Activated naive CD4-positive, alpha-beta T cell treated with anti-CD3 and anti-CD28 coated beads for 36 hours (primary cell): ENCODE measurements at places on chromosomes 12 and 14. TPM values are rescaled to one million over a fixed set of nuclear protein-coding genes. Genes with fewer than 3 reads are reported as not detected.

The MYH7 gene
- total RNA-seq: not detected

The NYNRIN gene
- total RNA-seq: not detected

The FKBP11 gene
- 59.8 TPM for total RNA-seq

- H3K27me3 ChIP-seq: peaks cover 3% of the 10 kb centered on the region
- no peaks in the 10 kb centered on the region for H3K4me1 ChIP-seq
- no peak overlapping the region for H3K27ac ChIP-seq
- H3K36me3 ChIP-seq: no peaks in the 10 kb centered on the region
- peak; percentile 19 for DNase-seq
These were observed 137.7 kb downstream of the SPTSSA start for GRCh38 chr14:34324363-34324795.

DNA sequence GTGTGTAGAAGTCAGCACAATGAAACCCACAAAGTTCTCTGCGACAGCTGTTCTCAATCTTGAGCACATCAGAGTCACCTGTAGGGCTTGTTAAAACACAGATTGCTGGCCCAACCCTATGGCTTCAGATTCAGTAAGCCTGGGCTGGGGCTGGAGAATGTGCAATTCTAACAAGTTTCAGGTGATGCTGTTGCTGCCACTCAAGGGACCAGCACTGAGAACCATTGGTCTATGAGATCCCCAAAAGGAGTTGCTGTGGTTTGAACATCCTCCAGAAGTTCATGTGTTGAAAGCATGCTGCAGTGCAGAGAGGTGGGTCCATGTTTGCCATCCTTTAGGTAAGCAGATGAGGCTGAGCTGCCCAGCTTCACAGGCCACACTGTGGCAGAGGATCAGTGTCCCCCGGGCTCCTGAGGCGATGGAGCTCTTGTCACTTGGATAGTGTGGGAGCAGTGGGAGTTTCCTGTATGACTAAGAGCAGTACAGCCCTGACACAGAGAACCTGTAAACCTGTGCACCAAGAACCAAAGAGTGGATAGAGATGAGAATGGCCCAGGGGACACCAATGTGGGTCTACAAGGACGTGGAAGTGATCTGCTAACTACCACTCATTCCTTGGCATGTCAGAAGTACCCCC is 8.0 kb upstream of the RTRAF start:
- H3K36me3 ChIP-seq: no peaks in the 10 kb centered on the region
- H3K27me3 ChIP-seq: no peaks in the 10 kb centered on the region
- H3K27ac ChIP-seq: no peak overlapping the region
- no peak overlapping the region for H3K4me3 ChIP-seq

DNA sequence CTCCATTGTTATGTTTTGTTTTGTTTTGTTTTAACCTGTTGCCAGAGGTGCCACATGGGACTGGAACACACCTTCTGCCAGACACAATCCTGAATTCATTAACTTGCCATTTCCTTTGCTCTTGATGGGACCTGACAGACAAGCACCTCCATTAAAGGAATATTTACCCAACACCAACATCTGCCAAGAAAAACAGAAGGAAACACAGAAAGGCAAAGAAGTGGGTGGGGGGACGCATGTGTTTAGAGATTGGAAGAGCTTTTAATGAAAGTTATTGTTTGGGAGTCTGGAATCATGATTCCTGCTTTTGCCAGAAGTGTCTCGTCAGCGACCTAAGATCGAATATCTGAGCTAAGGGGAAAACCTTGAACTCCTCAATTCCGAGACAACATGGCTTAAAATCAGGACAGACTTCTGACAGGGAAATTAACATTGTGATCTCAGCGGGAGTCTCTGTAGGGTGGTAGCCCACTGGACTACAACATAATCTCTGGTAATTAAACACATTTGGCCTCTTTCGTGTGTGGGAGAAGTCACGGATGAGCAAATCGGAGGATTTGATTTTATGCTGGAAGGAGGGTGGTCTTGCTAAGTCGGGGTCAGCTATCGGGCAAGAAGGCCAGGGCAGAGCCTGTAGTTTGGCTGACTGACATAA is 210.4 kb upstream of the FAR2 start:
- no peaks in the 10 kb centered on the region for H3K4me1 ChIP-seq
- no peaks in the 10 kb centered on the region for H3K36me3 ChIP-seq
- H3K4me3 ChIP-seq: no peak overlapping the region
- H3K27ac ChIP-seq: no peak overlapping the region
- peaks cover 2% of the 10 kb centered on the region for H3K27me3 ChIP-seq
- DNase-seq: no peak

GRCh38 chr14:21070083-21070609 is at the start of gene ARHGEF40:
Gene ARHGEF40, plus strand, starts transcription at chr14:21070304. Its CDS starts 93 bp downstream, at chr14:21070397.
- peaks cover 29% of the 10 kb centered on the region for H3K4me1 ChIP-seq
- H3K27ac ChIP-seq: no peak within 1 kb of the TSS
- DNase-seq: peak; percentile 19
- H3K4me3 ChIP-seq: peak within 1 kb of the TSS; percentile 65
- H3K36me3 ChIP-seq: no peaks in the 10 kb centered on the region
- H3K27me3 ChIP-seq: peaks cover 62% of the 10 kb centered on the region

DNA sequence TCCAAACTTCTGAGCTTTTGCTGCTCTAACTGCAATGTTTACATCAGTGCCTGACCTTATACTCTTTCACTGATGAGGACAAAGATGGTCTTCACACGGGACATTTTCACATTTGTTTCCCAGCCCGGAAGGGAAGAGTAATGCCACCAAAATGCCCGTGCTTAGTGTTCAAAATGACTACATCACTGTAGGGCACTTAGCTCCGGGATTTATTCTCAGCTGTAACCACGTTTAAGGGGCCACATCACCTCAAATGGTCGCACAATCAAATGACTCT is 2.9 kb downstream of the GSG1 start:
- DNase-seq: no peak
- H3K4me1 ChIP-seq: peaks cover 49% of the 10 kb centered on the region
- H3K4me3 ChIP-seq: peak overlapping the region; percentile 55
- H3K27me3 ChIP-seq: no peaks in the 10 kb centered on the region
- no peaks in the 10 kb centered on the region for H3K36me3 ChIP-seq

GRCh38 chr14:64823305-64823861 is 56.3 kb downstream of the SPTB start:
- DNase-seq: peak; percentile 82
- H3K27me3 ChIP-seq: peaks cover 8% of the 10 kb centered on the region
- H3K36me3 ChIP-seq: no peaks in the 10 kb centered on the region
- peaks cover 4% of the 10 kb centered on the region for H3K4me1 ChIP-seq
- peak overlapping the region; percentile 13 for H3K4me3 ChIP-seq

GRCh38 chr12:6962285-6963015 is 8.0 kb downstream of the PHB2 start:
- H3K4me1 ChIP-seq: peaks cover 85% of the 10 kb centered on the region
- H3K4me3 ChIP-seq: peak overlapping the region; percentile 81
- H3K36me3 ChIP-seq: peaks cover 56% of the 10 kb centered on the region
- DNase-seq: no peak
- H3K27me3 ChIP-seq: no peaks in the 10 kb centered on the region
- H3K27ac ChIP-seq: peak overlapping the region; percentile 93
